Frontal cortex (tissue), 4 donors: ENCODE measurements at places on chromosomes 4 and X. TPM values are rescaled to one million over a fixed set of nuclear protein-coding genes. Genes with fewer than 3 reads are reported as not detected.

GPM6B gene
- 380 TPM for total RNA-seq

INTU gene
- 26.9 TPM for total RNA-seq

ZNF732 gene
- 0.82 TPM for total RNA-seq

REELD1 gene
- not detected for total RNA-seq

DNA sequence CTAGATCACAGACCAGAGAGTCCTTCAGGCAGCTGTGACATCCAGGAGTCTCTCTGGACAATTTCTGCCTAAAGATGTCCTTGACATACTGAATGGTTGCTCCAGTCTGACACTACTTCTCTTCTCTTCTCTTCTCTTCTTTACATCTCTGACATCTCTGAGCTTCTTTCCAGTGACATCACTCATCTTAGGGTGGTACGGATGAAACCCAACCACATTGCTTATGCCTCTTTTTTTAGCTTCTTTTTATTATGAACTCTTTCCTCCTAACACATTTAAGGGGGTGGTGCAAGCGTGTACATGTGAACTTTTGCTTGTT, 39.4 kb upstream of the IRF2 start:
- peak; percentile 22 for DNase-seq

DNA sequence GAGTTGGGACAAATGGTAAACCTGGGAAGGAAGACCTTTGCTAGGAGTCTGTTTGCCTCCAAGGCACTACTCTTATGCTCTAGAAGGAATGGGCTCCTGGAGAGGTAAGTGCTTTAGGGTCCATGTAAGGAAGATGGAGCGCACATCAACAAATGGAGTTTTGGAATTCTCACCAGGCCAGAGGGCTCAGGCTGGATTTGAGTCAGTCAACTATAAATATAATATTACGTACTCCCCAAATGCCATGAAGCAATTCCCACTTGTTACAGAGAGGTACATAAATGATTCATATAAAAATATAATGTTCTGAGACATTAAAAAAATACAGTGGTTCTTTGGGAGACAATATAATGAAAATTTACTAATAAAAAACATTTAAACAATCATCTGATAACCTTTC, 1.6 kb upstream of the SLC9B1 start:
- DNase-seq: no peak

DNA sequence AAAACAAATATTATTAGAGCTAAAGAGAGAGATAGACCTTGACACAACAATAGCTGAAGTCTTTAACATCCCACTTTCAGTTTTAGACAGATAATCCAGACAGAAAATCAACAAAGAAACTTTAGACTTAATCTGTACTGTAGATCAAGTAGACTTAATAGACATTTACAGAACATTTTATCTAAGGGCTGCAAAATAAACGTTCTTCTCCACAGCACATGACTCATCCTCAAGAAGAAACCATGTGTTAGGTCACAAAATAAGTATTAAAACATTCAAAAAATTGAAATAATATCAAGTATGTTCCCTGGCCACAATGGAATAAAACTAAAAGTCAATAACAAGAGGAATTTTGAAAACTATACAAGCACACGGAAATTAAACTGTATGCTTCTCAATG, 1510.3 kb upstream of the PCDH10 start:
- DNase-seq: no peak

GRCh38 chrX:46898207-46898606, 14.0 kb upstream of the JADE3 start:
- no peak for DNase-seq

DNA sequence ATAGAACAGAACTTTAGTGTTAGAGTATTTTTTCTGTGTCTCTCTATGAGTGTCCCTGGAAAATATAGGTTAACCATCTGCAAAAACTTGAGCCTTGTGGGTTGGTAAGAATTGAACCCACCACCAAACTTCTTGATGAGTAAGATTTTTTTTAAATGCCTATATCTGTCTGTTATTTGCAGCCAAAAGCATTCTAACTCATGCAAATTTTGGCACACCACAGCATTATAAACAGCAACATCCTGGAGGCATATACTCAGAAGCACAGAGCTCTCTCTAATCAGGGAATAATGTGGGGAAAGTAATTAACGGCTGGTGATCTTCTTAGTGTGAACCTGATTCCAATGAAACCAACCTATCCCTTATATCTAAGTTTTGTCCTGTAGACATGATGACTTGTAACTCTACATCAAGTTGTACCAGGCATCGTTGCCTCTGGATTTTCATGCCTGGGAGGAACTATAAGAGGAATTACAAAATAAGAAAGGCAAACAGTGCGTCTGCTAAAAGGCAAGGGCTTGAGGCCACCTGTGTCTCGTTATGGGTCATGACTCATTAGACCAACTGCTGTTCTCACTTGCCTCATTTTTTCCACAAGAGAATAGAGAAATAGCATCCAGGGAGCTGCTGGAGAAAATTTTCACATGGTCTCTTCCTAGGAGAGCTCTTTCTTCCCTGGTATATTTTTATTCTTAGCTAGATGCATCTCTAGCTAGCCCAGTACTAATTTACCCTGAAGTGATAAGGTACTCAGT, 202.4 kb downstream of the CHIC2 start:
- no peak for DNase-seq

DNA sequence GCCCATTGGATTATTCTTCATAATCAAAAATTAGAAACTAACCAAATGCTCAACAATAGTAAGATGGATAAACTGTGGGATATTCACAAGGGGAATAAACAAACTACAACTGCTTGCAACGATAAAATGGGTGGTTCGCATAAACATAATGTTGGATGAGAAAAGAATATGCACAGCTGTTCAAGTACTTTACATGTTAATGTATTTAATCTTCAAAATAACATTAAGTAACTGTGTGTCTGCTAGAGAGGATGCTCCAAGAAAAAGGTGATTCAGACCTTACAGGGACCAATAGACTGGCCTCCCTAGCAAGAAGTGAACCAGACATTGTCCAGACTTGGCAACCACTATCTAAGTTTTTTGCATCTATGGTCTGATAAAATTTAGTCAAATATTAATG, 2.3 kb downstream of the PFKFB1 start:
- no peak for DNase-seq

GRCh38 chr4:16864199-16864598, 34.2 kb downstream of the LDB2 start:
- no peak for DNase-seq

GRCh38 chr4:106582103-106582502, 213.5 kb upstream of the GIMD1 start:
- no peak for DNase-seq
